ENCODE measurements at places on chromosomes 5 and 9.

DNA sequence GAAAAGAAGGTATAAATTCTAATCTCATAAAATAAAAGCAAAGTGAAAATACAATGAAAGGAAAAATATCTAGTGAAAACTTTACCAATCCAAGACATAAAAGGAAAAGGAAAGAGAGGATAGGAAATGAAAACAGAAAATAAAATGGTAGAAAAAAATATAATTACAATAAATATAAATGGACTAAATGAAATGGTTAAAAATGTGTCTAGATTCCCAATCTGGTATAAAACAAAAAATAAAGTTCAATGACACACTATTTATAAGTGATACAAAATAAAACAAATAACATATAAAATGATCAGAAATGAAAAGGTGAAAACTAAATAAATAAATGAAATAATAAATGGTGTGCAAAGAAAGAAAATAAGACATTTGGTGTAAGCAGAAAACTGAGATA lies 516.4 kb upstream of the RORB start:
- no peak for DNase-seq

- DNase-seq, result no peak
Observed at GRCh38 chr9:112864982-112865381, 25.7 kb downstream of the SLC46A2 start.

- no peak for DNase-seq
Observed at GRCh38 chr5:153672347-153673090, 182.0 kb downstream of the GRIA1 start.

DNA sequence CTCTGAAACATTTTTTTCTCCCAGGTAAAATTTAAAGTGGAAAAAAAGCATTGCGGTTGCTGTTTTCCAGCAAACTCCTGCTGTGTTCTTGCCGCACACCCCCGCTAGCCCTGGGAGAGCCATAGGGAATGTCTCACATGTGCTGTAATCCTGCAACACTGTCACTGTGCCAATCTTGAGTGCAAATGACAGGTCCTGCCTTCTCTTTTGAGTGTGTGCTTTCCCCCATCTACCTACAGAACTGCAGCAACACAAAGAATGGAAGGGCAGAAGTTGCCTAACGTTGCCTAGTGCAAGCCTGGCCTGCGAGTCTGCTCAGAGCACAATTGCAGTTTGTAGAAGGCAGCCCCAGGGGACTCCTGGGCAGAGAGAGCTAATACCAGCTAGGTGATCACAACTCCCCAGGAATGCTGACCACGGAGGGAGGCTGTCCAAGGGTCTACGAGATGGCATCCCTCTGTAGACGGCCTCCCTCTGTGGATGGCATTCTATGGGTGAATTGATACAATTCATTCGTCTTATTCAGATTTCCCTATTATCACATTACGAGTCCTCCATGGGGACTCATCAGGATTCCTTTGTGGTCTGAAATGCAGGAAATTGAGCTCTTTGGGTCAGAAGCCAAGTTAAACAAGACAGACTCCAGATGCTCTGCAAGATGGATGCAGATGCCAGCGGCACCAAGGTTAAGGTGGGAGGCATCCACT lies 172.6 kb upstream of the S1PR3 start:
- DNase-seq, result no peak

- no peak for DNase-seq
Observed at GRCh38 chr5:4862500-4862899, 277.6 kb upstream of the ADAMTS16 start.

GRCh38 chr5:115243412-115243811 lies 19.3 kb downstream of the PGGT1B start:
- DNase-seq, result no peak

DNA sequence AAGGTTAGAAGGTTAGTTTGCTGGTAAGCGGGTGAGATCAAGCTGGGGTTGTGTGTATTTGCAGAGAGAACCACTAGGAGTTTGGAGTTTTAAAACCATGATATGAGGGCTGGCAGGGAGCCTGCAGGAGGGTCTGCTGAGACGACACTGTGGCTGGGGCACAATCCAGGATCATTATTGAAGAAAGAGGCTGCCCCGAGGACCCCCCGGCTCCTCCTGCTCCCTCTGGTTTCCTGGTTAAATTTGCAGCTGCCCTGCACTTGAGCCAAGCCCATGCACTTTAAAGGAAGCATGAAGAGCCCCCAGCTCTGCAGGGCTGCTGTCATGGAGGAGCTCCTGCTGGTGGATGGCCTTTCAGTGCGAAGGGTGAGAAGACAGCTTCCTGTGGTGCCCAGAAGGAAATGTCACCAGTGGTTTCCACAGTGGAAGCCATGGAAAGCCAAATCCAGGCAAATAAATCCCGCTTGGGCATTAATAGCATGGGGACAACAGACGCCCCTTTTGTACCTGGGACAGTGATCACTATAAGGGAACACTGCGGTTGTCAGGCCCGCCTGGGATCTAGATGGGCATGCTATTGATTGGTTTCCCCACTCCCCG lies 140.7 kb downstream of the NSG2 start:
- DNase-seq, result no peak

- no peak for DNase-seq
Observed at GRCh38 chr9:15856591-15856990, 303.7 kb downstream of the CCDC171 start.

DNA sequence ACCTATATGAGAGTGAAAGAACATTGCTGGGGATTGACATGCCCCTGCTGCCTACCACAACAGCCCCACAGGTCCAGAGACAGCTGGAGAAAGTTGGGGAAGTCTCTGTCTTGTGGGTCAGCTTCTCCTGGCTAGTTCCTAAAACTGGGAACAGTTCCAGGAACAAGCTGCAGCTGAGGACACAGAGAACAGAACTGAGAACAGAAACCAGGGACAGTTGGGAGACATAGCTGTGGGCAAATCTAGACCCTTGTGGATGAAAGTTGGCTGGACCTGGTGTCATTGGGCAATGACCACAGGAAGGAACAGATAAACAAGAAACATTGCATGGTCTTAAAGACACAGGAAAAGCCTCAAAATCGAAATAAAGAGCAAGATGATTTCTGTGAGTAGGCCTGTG lies 58.3 kb upstream of the MOCS2 start:
- no peak for DNase-seq

GRCh38 chr5:58044166-58044565 lies 415.7 kb downstream of the PLK2 start:
- no peak for DNase-seq

GRCh38 chr9:119902611-119903010 lies 533.4 kb upstream of the BRINP1 start:
- no peak for DNase-seq

DNA sequence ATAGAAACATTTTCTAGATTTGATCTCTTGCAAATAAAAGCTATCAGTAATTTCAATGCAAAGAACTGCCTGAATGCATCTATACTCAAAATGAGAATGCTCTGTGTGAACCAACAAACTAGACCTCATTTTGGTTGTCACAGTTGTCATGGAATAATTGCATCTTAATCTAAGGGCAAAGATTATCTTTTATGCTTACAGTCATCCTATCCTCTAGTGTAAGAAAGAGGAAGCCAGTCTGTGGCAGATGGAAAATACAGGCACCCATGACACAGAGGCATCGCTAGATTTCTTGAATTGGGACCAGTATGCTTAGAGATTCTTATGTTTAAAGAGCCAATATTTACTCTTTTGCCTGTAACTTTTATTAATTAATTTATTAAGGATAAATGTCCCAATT lies 95.0 kb downstream of the MACIR start:
- no peak for DNase-seq

GRCh38 chr5:85614489-85614888 lies 1003.3 kb upstream of the COX7C start:
- no peak for DNase-seq

DNA sequence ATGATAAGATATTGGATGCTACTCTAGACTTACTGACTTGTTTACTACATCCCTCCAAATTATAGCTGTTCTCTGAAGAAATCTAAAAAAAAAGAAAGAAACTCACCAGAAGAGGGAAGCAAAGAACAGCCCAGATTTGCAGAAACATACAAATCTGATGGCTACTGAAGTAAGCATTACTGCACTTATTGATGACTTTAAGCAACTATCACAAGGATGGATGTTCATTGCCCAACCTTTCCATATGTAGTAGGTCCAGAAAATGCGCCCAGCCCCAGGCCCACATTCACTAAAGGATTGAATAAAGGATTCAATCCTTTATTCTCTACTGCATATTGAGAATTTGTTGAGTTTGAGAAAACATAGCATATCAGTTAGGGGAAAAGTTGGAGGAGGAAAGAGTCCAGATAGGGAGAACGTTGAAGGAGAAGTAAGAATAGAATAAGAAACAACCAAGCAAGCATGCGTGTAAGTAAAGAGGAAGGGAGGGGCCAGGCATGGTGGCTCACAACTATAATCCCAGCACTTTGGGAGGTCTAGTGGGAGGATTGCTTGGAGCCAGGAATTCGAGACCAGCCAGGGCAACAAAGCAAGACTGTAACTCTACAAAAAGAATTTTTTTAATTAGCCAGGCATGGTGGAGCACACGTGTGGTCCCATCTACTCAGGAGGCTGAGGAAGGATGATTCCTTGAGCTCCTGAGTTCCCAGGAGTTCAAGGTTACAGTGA lies 33.8 kb upstream of the DTWD2 start:
- DNase-seq, result no peak

DNA sequence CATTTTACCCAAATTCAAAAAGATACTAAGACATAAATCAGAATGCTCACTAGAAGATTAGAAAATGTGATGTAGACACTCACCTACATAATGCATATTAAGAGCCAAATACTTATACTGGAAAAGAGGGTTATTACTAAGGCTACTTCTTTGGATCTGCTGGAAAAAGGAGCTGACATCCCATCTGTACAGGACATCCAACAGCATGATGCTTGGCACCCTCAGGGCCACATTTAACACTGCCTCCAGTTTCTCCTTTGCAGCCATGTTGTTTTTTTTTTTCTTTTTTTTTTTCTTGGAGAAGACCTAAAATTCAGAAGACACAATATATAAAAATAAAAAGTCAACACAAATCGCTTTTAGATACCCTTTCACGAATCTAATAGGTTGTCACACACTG lies 6.0 kb downstream of the RNF145 start:
- no peak for DNase-seq

DNA sequence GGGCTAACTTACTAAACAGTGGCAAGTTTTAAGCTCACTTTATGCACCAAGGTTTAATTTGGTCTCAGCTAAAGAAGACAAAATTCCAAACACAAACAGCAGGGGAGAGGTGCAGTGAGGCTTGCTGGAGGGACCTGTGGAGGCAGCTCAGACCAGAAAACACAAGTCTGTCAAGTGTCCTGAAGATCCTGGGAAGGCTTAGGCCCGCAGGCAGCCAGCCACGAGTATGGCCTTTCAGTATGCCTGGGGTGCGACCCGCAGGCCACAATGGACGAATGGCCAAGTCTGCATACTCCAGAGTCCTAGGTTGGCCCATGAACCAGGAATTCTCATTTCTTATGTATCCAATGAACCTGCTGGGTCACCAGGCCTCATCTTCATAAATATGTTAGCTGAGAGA lies 9.3 kb downstream of the CCNI2 start:
- no peak for DNase-seq

GRCh38 chr5:155408465-155408864 lies 394.9 kb downstream of the KIF4B start:
- no peak for DNase-seq

GRCh38 chr5:54908774-54909525 lies 76.4 kb downstream of the ESM1 start:
- no peak for DNase-seq

GRCh38 chr5:168892618-168893186 lies 313.5 kb upstream of the PANK3 start:
- no peak for DNase-seq

- no peak for DNase-seq
Observed at GRCh38 chr5:161400583-161400982, 145.9 kb downstream of the GABRB2 start.

DNA sequence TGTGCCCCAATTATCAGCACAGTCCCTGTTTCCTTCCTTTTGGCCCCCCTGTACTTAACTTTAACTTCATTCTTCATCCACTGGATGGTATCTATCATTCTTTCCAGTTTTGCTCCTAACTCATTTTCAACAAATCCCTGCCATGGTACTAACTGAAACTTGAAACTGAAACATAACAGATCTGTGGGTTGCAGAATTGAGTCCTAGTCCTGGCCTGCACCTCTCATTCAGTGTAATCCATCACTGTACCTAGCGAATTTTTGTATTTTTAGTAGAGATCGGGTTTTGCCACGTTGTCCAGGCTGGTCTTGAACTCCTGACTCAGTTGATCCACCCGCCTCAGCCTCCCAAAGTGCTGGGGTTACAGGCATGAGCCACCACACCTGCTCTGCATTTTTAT lies 15.3 kb upstream of the PIK3R1 start:
- no peak for DNase-seq

- no peak for DNase-seq
Observed at GRCh38 chr9:14779566-14780022, 57.1 kb upstream of the CER1 start.

- peak; percentile 71 for DNase-seq
Observed at GRCh38 chr9:127927201-127927987, 3.2 kb downstream of the PIP5KL1 start.

DNA sequence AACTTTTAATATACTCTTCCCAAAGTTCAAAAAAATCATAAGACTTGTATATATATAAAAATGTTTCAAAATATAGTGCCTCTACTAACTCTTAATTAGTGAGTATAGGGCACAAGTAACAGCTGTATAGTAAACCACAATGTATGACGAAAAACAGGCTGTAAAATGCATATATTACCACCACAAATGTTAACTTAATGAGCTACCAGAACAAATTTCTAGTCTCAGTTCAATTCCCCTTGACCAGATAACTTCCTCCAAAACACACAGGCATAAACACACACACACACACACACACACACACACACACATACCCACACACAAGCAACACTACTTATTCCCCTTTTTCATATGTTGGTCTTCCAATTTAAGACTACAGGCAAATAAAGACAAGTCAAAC lies 78.8 kb downstream of the FBXL17 start:
- DNase-seq, result no peak

DNA sequence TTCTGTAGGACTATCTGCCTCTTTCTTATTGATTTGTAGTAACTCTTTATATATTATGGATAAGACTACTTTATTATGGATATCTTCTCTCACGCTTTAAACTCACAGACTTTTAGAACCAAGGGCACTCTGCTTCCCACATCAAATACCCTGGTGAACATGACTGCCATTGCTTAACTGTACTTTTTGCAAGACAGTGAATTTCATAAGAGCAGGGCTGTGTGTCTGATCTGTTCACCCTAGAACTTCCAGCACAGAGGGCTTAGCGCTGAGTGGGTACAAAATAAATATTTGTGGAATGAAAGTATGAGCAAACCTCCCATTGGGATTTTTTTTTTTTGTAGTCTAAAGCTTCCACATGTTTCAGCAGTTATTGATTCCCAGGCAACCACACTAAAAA lies 84.8 kb downstream of the CFAP77 start:
- DNase-seq, result no peak

- no peak for DNase-seq
Observed at GRCh38 chr5:60487885-60488442, 212.0 kb downstream of the DEPDC1B start.

DNA sequence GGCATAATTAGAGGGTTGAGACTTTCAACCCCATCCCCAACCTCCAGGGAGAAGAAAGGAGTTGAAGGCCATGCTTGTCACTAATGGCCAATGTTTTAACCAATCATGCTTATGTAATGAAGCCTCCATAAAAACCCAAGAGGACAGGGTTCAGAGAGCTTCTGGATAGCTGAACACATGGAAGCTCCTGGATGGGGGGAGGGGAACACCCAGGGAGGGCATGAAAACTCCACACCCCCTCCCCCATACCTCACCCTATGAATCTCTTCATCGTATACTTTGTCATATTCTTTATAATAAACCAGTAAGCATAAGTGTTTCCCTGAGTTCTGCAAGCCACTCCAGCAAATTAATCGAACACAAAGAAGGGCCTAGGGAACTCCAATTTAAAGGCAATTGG lies 81.7 kb downstream of the ALDH7A1 start:
- no peak for DNase-seq
